ENCODE measurements at places on chromosomes 2 and 18.

DNA sequence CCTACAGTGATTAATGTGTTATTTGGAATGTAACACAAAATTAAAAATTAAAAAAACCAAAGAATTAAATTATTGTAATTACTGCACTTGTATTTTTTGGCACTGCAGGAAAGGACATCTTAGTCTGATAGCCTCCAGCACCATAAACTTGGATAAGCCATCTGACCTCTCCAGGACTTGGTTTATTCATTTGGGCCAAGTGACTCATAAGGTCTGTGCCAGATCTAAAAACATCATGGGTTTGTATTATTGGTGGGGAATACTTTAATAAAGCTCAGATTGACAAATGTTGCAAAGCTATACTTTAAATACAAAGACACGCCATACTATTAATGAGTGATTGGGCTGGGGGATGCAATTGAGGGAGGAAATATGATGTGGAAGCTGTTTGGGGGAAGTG, 225.2 kb downstream of the ZNF521 start:
- no peak for DNase-seq

DNA sequence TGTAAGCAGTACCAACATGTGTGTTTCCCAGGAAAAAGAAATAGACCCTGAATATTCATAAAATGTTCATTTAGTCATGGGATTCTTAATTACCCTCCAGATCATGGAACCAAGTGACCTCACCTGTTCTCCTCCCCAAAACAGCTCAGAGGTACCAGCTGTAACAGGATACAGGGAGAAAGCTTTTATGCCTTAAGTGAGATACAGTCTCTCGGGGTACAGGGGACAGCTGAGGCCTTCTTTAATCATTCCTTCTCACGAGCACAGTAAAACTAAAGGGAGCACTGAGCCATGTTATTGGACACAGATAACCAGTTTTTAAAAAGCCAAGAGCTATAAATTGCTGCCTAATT, 16.6 kb downstream of the EPHA4 start:
- DNase-seq, result no peak

DNA sequence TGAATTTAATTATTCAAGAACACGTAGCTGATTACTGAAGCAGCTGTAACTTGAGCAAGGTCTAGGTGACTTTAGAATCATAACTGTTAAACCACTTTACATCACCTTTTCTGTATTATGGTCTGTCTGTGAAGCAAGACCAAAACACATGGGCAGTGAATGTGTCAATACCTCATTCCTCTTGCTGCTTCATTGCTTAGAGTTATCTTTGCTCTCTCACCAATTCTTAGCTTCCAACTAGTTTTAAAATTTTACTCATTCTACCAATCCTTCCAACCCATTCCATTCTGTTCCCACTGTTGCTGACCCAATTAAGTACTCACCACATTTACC, 80.2 kb downstream of the MIB1 start:
- DNase-seq, result no peak

DNA sequence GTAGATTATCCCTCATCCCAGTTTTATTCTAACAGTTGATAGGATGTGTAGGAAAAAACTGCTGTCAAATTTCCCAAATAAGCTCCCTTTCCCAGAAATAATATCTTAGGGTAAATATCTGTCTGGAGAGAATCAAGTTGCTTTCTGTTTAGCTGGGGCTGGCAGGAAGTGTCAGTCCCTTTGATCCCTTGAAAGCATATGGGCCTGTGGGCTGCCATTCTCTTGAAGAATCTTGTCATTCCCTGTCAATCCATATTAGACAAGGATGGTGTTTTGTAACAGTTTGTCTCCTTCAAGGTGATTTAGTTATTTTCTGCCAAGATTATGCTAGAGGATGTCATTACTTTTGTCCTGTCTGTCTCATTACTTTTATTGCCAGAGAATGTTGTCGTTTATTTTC, 37.1 kb upstream of the UBE2E3 start:
- DNase-seq, result no peak

GRCh38 chr2:29225814-29226213, 110.6 kb downstream of the CLIP4 start:
- no peak for DNase-seq

DNA sequence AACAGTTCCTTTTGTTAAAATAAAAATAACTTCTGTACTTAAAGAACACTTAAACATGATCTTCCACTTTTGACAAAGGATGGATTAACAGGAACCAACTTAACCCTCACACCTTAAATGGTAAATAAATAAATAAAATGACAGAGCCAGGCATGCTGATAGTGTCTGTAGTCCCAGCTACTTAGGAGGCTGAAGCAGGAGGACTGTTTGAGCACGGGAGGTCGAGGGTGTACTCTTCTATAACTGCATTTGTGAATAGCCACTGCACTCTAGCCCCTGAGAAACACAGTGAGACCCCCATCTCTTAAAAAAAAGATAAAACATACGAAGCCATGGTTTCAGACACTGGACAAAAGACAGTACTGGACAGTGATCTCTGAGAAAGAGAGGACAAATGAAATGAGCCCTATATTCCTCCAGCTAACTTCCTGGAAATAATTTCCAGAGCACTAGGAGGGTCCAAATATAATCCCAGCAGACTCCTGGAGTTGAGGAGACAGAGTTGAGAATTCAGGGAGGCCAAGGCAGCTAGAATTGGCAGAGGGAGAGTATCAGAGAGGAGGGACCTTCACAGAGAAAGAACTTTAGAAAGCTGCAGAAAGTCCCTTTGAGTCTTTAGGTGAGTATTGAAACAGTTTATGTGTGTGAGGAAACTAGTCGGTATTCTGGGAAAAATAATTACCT, 17.4 kb downstream of the PPP4R1 start:
- DNase-seq, result no peak

GRCh38 chr2:10382354-10383061, 65.6 kb downstream of the ODC1 start:
- DNase-seq, result peak; percentile 64

GRCh38 chr2:230893841-230894781, 29.4 kb downstream of the ITM2C start:
- DNase-seq, result no peak

GRCh38 chr18:26460449-26461091, 87.8 kb downstream of the KCTD1 start:
- no peak for DNase-seq

DNA sequence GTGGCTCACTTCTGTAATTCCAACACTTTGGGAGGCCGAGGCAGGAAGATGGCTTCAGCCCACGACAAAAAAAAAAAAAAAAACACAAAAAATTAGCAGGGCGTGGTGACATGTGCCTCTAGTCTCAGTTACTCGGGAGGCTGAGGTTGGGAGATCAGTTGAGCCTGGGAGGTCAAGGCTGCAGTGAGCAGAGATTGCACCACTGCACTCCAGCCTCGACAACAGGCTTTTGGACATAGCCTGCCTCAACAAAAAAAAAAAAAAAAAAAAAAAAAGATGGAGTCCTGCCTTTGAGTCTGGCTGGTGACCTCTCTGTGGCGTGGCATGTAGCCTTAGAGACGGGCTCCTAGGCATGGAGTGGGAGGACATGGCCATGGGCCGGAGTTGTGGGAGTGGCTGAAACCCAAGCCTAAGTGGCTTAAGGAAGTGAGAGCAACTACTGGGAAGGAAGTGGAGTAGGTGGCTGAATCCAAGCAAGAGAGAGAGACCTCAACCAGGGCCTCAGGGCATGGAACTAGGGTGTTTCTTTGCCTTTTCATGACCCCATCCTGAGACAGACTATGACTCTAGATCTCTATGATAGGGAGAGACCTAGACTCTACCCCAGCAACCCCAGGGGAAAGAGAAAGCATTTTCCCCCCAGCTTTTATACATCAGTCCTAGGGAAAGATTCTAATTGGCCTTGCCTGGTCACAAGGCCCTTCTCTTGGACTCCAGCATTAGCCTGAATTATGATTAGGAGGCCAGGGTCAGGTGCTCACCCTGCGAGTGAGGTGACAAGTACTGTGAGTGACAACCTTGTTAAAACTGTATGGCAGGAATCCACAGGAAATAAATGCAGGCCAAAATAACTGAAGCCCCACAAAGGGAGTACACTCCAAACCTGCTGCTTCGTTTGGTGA, 34.2 kb downstream of the NPAS2 start:
- no peak for DNase-seq

DNA sequence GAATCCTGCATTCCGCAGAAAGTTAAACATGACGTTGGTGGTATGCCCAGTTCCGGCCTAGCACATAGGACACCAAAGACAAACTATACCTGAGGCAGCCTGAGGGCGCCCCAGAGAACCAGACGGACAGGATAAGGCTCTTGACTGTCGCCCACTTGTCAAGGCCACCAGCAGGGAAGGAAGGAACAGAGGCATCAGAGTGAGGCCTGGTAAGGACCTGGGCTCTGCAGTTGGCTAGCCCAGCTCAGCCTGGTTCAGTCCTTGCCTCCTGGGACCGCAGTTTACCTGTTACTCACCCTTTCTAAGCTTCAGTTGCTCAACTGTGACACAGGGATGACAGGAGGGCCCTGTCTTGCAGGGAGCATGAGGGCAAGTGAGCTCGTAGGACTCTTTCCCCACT, 82.1 kb downstream of the ACTR2 start:
- no peak for DNase-seq

GRCh38 chr2:143682436-143683055, 553.3 kb downstream of the ARHGAP15 start:
- DNase-seq, result no peak

- no peak for DNase-seq
These were observed 79.6 kb downstream of the TCF7L1 start for GRCh38 chr2:85212841-85213240.

DNA sequence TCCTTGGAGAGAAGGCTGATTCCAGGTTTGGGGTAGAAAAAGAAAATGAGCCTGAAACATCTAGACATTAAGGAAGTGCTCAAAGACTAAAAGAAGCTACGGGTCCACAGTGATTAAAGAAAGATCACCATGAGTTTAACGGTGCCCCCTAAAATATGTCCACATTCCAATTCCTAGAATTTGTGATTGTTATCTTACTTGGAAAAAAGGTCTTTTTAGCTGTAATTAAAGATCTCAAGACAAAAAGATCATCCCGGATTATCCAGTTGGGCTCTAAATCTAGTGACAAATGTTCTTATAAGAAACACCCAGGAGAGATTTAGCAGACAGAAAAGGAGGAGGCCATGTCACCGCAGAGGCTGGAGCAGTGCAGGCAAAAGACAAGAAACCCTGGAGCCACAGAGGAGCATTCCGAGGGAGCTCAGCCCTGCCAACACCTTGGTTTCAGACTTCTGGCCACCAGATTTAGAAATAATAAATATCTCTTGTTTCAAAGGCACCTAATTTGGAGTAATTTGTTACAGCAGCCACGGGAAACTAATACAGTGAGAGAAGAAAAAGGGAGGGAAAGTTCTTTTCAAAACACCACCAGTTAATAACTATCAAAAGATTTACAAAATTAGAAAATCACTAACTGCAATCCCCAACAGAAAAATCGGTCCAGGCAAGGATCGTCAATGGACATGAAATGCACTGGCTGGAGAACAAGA, 8.5 kb downstream of the UXS1 start:
- DNase-seq, result no peak

DNA sequence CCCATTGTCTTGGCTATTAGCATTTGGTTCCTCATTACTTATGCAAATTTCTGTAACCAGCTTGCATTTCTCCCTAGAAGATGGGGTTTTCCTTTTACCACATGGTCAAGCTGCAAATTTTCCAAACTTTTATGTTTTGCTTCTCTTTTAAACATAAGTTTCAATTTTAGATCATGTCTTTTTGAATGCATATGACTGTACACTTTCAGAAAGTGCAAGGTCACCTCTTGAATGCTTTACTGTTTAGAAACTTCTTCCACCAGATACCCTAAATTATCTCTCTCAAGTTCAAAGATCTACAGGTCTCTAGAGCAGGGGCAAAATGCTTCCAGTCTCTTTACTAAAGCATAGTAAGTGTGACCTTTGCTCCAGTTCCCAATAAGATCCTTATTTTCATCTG, 837.6 kb upstream of the NXPH2 start:
- no peak for DNase-seq

DNA sequence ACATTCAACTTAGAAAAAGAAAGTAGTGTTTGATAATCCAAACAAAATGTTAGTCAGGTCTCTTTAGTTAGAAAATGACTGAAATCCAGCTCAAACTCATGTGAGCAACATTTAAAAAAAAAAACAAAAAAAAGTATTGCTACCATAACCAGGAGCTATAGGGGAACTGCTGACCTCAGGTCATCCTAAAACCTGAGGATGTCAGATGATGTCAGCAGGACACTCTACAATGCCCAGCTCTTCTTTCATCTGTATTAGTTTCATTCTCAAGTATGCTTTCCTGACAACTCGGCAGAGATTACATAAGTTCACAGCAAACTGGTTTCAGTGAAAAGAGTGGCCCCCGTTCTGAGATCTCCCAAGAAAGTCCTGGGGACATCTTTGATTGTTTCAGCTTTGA, 4.2 kb upstream of the ESCO1 start:
- no peak for DNase-seq

GRCh38 chr2:98149333-98149697, 62.3 kb downstream of the VWA3B start:
- DNase-seq, result no peak

GRCh38 chr2:238424313-238424700, 2.4 kb upstream of the ASB1 start:
- no peak for DNase-seq

DNA sequence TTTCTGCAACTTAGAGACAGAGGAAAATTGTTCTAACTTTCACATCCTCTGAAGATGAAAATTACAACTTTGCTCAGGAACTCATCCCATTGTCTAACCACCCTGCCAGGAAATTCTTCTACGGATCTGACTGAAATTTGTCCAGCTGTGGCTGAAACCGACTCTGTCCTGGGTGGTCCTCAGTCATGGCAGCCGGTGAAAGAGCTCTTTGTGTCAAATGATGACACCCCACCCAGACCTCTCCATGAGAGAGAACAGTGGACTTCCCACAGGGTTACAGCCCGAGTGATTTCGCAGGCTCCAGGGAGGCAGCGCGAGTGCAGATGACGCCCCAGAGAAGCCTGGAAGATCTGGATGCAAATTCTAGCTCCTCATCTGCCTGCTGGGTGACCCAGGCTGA, 65.1 kb upstream of the TRIB2 start:
- no peak for DNase-seq

GRCh38 chr2:239318790-239319661, 81.8 kb downstream of the HDAC4 start:
- DNase-seq, result no peak

DNA sequence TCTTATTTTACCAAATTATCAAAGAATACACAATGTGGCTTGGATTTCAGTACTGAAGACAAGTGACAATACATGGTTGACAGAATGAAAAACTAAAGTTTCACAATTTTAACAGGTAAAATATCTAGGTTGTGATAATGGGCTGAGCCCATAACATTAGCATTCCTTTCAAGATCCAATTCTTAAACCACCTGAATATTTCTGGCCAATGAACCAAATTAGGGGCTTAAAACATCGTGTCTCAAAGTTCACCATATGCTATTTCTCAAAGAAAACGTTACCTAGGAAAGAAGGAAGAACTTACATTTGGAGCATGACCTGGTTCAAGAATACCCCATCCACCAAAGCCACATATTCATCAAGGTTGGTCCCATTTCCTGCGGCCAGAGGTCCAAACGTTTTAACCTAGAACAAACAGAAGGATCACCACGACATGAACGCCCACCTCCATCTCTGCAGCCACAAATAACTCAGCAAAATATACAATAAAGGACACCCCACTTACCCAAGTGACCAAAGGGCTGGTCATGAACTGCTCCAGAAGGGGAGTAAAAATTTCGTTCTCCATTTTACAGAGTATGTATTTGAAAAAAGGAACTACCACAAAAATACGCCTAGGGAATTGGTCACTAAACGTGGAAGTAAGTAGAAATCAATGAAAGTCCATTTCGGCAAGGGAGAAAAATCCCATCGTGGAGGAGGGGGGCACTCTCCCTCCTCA, 984 bp downstream of the CCDC88A start:
- DNase-seq, result peak; percentile 9
